ENCODE measurements at places on chromosomes 4 and X.

GRCh38 chr4:75099321-75099720 is 166.4 kb downstream of the PARM1 start:
- DNase-seq, result no peak

DNA sequence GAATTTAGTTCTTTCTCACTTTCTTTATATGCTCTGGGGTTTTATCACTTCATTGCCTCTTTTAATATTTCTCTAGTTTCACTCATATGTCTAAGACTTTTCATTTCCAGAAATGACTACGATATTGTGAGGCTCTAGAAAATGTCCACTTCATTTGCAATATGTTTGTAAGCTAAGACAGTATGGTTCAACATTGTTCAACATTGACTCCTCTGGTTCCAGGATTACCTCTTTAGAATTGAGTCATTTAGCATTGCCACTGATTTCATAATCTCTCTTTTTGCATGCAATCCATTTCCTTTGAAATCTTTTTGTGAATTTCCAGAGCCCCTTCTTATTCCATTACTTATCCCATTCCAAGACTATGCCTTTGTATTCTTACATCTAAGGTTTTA is 32.3 kb downstream of the BBS12 start:
- DNase-seq, result peak; percentile 84

DNA sequence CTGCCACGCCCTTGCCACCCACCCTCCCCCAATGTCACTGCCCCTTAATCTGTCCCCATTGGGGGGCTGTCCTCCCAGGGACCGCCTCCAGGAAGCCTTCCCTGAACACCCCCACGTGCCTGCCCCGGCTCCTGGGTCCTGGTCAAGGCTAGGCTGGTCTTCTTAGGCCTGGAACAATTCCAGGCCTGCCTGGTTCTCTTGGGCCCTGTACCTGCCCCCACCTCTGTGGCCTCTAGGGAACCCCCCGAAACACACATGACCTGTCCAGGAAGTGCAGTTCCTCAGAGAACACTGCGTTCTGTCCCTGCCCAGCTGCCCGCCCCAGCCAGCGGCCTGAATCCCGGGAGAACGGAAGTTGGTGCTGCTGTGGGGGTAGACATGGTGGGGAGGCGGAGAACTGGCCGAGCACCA is 5.1 kb downstream of the MXD4 start:
- no peak for DNase-seq

GRCh38 chrX:102966701-102967100 is 29.6 kb downstream of the RAB40AL start:
- DNase-seq, result no peak

GRCh38 chr4:177968817-177969442 is 526.7 kb upstream of the AGA start:
- no peak for DNase-seq

DNA sequence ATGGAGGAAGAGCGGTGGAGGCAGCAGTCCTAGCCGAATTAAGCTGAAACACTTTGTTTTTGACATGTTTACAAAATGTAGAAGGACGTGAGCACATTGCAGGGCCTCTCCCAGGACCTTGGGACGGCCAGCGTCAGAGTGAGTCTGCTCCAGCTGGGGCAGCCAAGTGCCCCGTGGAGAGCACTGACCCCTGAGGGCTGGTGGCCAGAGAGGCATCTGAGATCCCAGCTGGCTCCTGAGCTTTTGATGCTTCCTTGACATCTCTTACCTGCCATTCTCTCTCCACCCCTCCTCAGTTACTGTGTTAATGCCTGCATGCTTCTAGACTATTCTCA is 24.7 kb downstream of the NAT8L start:
- no peak for DNase-seq

DNA sequence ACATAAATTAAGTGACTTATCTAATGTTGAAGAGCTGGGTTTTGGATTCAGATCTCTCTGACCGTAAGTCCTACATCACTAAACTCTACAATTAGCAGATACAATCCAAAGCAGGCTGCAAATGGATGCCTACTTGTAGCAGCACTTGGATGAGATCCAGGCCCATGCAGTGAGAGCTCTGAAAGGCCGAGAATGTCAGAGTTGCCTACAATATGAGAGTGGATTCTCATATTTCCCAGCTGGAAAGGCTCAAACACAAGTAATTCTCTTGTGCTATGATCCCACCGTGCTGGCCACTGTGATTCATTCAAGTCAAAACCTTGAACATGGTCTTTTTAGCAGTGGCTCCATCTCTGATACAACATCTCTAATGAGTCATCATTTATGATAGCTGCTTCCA is 125.4 kb upstream of the CHRDL1 start:
- DNase-seq, result peak; percentile 10

- DNase-seq, result no peak
Observed at GRCh38 chrX:30906726-30907125, 17.7 kb upstream of the TAB3 start.

- DNase-seq, result no peak
Observed at GRCh38 chr4:68654946-68655721, 15.3 kb downstream of the UGT2B15 start.

DNA sequence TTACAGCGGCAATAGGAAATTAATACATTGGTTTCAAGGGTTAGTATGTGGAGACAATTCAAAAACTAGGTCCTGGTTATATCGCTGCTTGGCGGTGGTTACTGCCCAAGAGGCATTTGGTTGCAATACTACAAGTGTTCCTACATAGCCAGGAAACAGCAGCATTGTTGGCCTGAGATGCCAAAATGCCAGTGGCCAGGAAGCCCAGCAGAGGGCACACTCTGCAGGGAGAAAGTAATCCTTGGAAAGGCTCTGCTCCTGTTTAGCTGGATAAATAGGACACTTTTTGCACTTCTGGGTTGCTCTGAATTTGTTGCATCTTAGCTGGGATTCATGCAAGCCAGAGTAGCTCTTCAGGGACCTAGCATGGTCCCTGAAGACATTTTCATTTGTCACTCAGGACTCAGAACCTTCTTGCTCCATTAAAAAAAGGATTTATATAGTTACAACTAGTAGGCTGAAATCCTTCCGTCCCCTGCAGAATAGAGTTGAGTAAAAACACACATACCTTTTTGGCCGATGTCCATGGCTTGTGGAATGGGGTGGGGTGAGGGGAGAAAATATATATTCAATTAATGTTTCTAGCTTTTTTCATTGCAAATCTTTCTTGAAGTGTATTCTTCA is 8.1 kb upstream of the GPR119 start:
- DNase-seq, result peak; percentile 51

- DNase-seq, result no peak
Observed at GRCh38 chrX:47176101-47176740, 17.4 kb upstream of the UBA1 start.

- DNase-seq, result peak; percentile 76
Observed at GRCh38 chr4:47839259-47839658, 1.4 kb upstream of the CORIN start.

- no peak for DNase-seq
Observed at GRCh38 chrX:50827996-50828395, 14.0 kb upstream of the SHROOM4 start.

- DNase-seq, result no peak
Observed at GRCh38 chrX:68717663-68718442, 70.4 kb downstream of the STARD8 start.

DNA sequence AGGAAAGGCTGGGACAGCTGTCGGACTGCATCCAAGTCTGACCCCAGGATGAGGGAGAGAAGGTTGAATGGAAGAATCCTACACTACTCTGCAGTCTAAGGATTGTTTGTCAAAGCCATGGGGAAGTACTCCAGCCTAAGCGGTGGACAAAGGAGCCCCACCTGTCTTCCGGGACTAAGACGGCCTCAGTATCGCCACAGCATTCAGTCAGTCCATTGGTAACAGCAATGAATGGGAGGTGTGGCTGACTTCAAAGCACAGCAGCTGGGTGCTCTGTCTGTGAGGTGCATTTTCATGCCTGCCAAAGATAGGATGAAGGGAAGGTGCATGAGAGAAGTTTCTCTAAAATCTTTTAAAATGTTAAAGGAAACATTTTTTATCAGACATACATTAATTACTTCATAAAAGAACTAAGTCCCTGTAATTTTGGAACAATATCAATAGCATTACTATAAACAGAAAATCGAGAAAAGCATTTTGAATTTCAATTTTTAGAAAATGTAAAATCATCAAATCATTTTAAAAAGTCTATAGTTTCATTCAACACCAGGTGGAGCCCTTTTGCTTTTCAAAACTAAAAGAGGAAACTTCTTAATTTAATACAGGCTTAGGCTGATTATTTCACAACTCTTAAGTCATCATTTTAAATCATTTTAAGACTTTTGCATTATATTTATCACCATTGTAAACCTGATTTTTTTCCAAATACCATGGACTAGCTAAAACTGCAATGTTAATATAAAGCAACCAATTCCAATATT is 27.6 kb upstream of the INTU start:
- peak; percentile 43 for DNase-seq

GRCh38 chrX:22999696-23000223 is at the start of gene DDX53:
TSS of gene DDX53 (plus strand) at chrX:22999960. CDS start at chrX:23000058, 98 bp downstream.
- no peak for DNase-seq

GRCh38 chr4:81431971-81432370 is 39.7 kb downstream of the RASGEF1B start:
- no peak for DNase-seq

DNA sequence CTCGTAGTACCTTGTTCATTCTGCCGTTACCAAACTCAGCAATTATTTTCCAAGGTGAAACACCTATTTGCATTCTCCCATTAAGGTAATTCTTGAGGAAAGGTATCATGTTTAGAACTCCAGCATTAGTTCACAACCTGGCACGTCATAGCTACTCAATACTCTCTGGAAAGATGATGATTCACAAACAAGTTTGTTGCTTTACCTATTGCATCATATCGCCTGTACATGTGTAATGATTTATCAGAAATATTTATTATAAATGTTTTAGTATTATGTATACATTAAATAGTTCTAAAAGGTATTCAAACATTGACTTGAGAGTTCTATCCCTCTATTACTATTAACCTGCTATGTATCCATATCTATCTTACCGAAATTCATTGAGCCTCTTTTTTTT is 658.3 kb upstream of the PITX2 start:
- DNase-seq, result no peak

DNA sequence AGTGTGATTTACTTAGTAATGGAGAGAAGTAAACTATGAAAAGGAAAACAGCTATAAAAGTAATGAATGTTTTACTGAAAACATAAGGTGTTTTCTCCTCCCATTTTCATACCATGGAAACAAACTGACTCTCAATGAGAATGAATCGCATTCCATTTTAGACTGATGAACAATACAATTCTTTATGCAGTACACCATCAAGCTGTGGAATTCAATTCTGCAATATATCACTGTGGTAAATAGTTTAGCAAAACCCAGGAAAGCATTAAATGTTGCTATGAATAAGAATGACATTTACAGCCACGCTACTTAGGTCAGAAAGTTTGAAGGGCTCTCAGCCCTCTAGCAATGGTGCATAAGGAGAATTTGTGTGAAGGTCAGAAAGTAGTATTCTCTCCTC is 7.4 kb downstream of the DCAF8L2 start:
- no peak for DNase-seq

GRCh38 chr4:87270144-87270543 is 49.7 kb upstream of the KLHL8 start:
- peak; percentile 43 for DNase-seq

GRCh38 chrX:75301060-75301459 is 27.2 kb downstream of the UPRT start:
- peak; percentile 32 for DNase-seq

- DNase-seq, result peak; percentile 40
Observed at GRCh38 chr4:14446311-14446710, 556.0 kb upstream of the CPEB2 start.

- no peak for DNase-seq
Observed at GRCh38 chr4:98204236-98204553, 57.0 kb upstream of the RAP1GDS1 start.

- DNase-seq, result peak; percentile 92
Observed at GRCh38 chr4:173214661-173215060, 46.0 kb downstream of the GALNT7 start.

DNA sequence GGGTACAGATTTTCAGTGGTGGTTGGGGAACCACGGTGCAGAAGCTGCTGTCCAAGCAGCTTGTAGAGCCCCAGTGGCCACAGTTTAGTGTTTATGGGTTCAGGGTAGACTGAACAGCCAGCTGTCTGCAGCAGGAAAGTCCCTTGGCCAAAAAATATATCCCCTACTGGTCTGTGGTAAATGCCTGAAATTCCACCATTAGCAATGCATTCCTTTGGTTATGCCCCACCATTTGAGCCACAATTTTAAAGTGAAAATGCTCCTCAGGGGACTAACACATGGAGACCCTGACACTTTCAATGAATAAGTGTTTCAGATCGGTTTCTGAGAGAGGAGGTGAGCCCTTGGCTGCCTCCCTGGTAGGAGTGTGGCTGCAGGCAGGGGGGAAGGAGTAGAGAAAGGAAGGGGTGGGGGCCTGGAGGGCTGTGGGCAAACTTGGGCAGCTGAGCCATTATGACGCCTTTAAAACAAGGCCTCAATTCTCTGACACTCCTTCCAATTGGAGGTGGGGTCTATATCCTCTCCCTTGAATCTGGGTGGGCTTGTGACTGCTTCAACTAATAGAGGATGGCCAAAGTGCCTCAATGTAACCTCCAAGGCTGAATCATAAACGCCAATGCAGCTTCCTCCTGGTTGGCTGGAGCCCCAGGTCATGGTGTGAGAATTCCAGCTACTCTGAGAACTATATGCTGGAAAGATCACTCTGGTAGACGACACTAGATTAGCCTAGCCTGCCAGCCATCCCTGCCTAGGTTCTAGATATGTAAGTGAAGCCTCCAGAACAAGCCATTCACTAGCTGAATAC is 75.8 kb upstream of the ATP6AP2 start:
- peak; percentile 55 for DNase-seq

- DNase-seq, result peak; percentile 65
Observed at GRCh38 chrX:122641826-122642225, 542.3 kb upstream of the GRIA3 start.

DNA sequence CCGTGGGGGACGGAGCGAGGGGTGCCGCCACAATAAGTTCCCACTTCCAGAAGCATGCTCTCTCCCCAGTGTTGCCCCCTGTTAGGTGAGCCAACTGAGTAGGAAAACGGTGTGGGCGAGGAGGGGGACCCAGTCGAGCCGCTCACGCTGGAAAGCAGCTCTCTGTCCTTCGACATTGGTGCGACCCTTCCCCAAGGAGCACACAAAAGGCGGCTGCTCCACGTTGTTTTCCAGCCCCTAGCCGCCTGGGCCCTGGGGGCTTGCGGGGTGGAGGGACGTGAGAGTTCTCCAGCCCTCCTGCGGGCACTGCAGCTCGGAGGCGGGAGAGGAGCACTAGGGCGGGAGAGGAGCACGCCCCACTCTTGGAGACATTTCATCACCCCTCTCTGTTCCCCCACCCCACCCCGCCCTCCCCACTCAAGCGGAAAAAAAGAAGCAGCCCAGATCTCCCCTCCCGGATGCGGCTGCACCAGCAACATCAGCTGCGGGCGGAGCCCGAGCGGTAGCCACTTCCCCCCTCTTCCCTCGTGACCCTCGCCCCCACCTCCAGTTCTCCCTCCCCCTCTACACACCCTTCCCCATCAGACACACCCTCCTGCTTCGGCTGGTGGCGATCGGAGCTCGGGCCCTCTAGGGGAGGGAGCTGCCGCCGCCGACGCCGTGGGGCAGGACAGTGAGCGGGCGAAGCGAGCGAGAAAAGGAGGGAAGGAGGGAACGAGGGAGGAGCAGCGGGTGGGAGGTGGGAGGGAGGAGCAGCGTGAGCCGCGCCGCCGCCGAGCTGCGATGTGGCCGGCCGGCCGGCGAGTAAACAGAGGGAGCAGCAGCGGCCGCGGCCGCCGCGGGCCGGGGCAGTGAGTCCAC is at the start of gene DOCK11:
DOCK11 (plus strand) TSS at position 755 of the 861 bp plus-strand sequence. CDS start 157 bp downstream, outside the sequence.
- DNase-seq, result peak; percentile 91

- DNase-seq, result no peak
Observed at GRCh38 chr4:8534129-8534528, 46.1 kb upstream of the GPR78 start.

GRCh38 chrX:96224279-96224678 is 460.4 kb upstream of the DIAPH2 start:
- no peak for DNase-seq
